ENCODE measurements at places on chromosomes 7 and 10.

DNA sequence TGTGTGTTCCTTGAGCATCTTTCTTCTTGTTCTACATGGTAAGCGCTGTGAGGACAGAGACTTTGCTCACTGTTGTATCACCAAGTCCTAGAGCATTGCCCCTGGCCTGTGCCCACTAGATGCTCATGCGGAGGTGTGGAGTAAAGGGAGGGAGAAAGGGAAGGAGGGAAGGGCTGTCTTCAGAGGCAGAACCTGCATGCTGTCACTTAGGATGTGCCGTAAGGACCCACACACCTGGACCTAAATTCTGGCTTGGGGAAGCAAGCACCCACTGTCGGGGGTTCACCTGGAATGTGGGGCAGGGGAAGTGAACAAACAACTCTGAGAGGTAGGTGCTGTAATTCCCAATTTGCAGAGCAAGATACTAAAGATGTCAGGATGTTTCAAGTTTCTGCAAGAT lies 129.5 kb downstream of the PTPN20 start:
- DNase-seq, result no peak

GRCh38 chr7:27224983-27225934 lies 17.3 kb upstream of the EVX1 start:
- no peak for DNase-seq

- no peak for DNase-seq
Observed at GRCh38 chr10:32295027-32295426, 51.9 kb downstream of the EPC1 start.

DNA sequence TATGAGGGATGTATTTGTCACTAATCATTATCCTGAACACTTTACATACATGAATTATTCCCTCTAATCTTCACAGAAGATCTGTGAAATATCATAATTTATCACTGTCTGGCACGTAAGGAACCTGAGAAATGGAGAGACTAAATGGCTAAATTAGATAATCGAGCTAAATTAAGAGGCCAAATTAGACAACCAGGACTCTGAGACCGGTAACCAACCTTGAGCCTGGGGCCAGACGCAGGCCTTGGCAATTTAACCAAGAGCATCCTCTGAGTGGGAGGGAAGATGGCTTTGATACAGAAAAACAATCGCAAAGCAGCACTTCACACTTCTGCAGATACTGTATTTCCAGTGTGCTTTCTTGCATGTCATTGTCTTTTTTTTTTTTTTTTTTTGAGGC lies 21.4 kb downstream of the SVOPL start:
- DNase-seq, result no peak

DNA sequence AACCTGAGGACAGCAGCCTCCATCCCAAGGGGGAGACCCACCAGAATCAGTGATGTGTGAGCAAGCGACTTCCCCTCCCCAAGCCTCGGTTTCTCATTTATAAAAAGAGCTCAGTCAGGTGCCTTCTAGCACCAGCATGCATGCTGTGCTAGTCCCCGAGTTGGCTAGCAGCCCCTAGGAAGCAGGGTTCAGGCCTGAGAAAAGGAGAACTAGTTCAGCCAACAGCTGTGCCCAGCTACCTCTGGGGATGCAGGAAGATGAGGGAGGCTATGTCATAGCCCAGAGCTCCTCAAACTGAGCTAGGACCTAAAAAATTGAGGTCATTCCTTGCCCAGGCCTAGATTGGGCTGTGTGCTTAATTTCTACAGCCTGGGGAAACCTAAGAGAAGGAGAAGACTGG lies 13.7 kb downstream of the DRGX start:
- no peak for DNase-seq

GRCh38 chr10:85527616-85528317 lies 838.8 kb downstream of the GRID1 start:
- no peak for DNase-seq

DNA sequence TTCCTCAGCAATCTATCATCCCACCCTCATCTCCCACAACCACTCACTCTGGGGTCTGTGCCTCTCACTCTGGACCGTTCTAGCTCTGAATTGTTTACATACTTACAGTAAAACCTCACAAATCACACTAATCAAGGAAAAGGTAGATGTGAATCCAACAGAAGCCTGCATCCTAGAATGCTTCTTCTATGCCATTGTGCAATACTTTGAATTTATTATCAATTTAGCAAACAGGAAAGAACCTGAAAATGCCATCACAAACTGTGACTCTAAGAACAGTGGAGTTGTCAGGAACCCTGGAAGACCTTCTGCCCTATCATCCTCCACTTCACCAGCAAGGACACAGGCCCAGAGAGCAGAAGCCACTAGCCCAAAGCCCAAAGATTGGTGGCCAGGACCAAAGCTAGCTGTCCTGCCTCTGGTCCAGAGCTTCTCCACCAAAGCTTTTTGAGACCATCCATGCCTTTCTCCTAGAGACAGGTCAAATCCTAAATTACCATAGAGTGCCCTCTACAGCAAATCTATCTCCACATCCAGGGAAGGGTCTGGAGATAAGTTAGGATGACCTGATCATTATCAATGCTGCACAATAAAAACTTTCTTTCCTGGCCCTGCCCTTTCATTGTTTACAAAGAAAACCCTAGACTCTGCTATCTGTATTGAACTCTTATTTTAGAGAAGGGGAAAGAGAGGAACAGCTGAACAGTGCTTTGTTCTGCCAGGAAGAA lies 2.4 kb downstream of the SORBS1 start:
- DNase-seq, result no peak

DNA sequence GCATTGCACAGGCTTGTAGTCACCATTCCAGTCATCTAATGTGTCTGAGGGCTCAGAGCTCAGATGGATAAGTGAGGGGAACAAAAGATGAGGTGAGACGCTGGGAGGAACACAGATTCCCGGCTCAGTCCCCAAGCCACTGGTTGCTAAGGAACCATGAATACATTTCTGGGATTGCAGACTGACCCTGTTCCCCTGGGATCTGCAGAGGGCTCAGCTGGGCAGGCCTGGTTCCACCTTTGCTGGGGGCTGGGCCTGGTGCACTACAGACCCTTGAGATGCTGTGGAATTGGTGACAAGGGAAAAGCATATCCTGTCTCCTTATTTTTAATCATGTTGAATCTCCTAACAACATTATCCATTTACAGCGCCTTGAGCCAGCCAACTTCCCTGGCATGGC lies 19.2 kb downstream of the ELFN1 start:
- no peak for DNase-seq

DNA sequence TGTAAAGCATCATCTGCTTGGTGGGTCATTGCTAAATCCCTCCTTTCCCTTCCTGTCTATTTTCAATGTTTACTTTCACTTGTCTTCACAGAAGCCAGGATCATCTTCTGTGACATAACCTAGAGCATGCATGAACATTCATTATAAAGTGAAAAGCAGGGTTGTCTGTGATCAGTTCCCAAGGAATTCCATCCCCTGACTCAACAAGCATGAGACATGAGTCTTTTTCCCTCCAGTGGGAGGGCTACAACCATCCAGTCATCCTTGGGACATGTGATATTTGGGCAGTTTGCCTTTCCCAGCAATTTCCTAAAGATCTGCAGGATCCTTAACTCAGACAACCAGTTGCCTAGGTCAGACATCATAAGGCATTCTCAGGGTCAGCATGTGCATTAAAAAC lies 166.3 kb upstream of the TMEM196 start:
- DNase-seq, result peak; percentile 52

GRCh38 chr10:59003203-59003602 lies 173.2 kb upstream of the PHYHIPL start:
- no peak for DNase-seq

GRCh38 chr7:50594734-50595485 lies 29.7 kb upstream of the DDC start:
- DNase-seq, result no peak

- DNase-seq, result no peak
Observed at GRCh38 chr7:21972397-21972784, 26.7 kb upstream of the CDCA7L start.

- DNase-seq, result peak; percentile 19
Observed at GRCh38 chr7:27774717-27775328, 34.9 kb downstream of the TAX1BP1 start.

- DNase-seq, result no peak
Observed at GRCh38 chr10:6062101-6062771, at the start of gene IL2RA. Gene IL2RA, minus strand, starts transcription at chr10:6062367. Its CDS starts 216 bp downstream, at chr10:6062151.

All from ACHN (cell line).